ENCODE measurements at places on chromosomes 3 and 15. TPM values are rescaled to one million over a fixed set of nuclear protein-coding genes. Genes with fewer than 3 reads are reported as not detected.

DNA sequence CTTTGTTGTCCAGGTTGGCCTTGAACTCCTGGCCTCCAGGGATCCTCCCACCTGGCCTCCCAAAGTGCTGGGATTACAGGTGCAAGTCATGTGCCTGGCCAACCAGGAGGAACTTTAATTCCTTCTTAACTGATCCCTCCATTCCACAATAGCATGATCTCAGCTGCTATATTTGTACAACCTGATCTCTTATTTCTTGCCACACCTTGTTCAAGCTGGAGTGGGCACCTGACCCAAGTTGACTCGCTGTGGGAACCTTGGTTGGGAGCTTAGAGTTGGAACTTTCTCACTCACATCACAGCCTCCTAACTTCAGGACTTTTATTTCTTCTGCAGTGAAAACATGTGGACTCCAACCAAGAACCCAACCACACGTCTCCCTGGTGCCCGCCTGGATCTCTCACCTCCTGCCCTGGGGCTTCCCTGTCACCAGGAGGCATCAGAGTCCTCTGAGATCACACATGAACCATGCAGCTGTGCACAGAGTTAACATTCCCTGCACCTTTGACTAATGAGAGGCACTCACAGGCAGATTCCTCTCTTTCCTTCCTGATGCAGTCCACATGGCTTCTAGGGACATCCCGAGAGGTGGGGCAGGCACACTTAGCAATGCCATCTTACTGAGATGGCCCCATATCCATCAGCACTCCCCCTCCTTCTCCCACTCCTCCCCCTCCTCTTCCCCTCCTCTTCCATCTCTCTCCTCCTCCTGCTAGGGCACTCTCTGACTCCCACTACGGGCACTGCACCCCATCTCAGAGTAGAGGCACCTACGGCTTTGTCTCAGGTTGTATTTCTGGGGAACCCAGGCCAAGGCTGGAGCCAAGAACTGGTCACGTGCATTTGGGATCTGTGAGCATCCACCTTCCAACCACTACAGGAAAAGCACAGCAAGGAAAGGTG, 9.7 kb upstream of the CYFIP1 start:
- no peak for DNase-seq

GRCh38 chr3:137796993-137797392, 32.9 kb downstream of the SOX14 start:
- DNase-seq, result no peak

GRCh38 chr3:84946240-84946639, 12.5 kb upstream of the CADM2 start:
- DNase-seq, result no peak

The CPB1 gene
- total RNA-seq, result not detected

The MESP2 gene
- not detected for total RNA-seq

The LRRC34 gene
- total RNA-seq, result 6.6 TPM
